ENCODE measurements at places on chromosomes 6 and 20. TPM values are rescaled to one million over a fixed set of nuclear protein-coding genes. Genes with fewer than 3 reads are reported as not detected.

DNA sequence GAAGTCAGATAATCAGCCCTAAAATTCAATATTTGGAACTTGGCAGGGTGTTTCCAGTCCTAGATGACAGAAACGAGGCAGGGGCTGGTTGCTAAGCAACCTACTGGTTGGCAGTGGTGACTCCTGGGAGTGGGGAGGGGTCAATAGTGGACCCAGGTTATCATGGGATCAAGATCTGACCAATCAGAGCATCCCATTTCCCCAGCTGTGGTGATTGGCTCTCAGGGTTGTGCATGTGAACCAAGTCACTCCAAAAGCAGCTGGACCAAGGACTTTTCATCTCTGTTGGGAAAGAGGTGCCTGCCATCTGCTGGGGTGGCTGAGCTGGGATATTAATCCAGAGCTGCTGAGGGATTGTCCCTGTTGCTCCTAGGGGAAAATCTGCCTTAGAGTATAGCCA, 253.4 kb downstream of the PREX1 start:
- DNase-seq: no peak

DNA sequence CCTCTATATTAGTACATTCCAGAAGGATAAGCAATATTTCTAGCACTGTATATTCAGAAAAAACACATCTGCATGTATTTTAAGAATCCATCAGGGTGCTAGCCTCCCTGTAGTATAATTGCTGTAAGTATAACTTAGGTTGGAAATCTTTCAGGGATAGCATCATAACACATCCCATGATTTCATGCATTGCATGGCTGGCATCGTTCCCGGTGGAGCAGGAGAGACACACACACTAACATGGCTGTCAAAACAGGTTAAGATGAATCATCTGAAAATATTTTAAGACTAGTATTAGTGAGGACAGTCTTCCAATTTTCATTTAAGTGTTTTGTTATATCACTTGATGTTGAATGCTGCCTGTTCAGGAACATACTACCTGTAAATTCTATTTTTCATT, 32.1 kb upstream of the CENPW start:
- no peak for DNase-seq

GRCh38 chr20:21395666-21396598, 1.4 kb downstream of the NKX2-4 start:
- DNase-seq: no peak

CYP39A1 gene
- total RNA-seq: 0.29 TPM

BPIFB2 gene
- not detected for total RNA-seq

GRCh38 chr6:121522265-121522664, 86.8 kb downstream of the GJA1 start:
- peak; percentile 94 for DNase-seq

KIAA0408 gene
- 3.6 TPM for total RNA-seq

OR2H1 gene
- not detected for total RNA-seq

DNA sequence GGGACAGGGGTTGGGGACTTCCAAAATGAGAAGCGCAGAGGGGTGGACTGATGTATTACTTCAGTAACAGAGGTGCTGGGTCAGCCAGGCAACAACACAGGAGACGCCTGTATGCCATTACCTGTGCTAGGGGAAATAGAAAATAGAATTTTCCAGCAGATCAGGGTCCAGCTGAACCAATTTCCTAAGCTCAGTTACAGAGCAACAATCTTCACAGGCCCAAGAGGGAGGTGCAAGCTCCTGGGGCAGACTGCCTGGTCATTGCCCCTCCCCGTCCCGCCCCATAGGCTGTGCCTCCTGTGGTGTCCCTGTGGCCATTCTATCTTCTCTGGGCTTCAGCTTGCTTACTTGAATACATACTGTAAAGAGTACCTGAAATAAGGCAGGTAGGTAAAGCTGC, 3.7 kb downstream of the KCNK5 start:
- DNase-seq: no peak

DNA sequence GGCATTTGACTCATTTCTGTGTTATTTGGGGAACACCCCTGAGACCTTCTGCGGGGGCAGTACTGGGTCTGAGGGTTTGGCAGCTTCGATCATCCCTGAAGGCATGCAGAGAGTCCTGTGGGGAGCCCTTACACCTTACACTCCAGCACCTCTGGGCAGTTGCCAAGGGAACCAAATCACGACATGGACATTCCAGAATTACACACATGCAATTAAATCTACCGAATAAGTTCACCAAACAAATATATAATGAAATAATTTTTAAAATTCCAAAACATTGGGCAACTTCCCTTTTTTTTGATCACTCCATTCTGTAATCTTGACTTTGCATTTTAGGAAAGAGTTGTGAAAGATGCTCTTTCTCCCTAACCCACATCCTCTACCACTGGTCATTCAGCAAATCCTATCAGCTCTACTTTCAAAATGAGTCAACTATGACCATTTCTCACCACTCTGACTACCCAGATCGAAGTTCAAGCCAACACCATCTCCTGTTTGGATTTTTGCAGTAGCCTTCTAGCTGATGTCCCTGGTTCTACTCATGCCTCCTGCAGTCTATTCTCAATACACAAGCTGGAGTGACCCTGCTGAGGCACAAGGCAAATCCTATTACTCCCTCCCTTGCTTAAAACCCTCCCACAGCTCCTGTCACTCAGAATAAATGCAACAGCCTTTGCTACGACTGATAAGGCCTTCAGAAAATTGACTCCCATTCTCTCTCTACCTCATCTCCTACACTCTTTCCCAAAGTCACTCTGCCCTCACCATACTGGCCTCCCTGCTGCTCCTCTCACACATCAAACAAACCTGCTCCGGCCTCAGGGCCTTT, 533.3 kb downstream of the HACE1 start:
- no peak for DNase-seq
